ENCODE measurements at places on chromosomes 4 and X. TPM values are rescaled to one million over a fixed set of nuclear protein-coding genes. Genes with fewer than 3 reads are reported as not detected.

Gene CORIN
- polyA plus RNA-seq = not detected

Gene HTRA3
- not detected for polyA plus RNA-seq

Gene FRMD7
- not detected for polyA plus RNA-seq

Gene IL13RA2
- polyA plus RNA-seq = not detected

Gene TRAPPC2
- 33.1 TPM for polyA plus RNA-seq

Gene ARMCX1
- 0.32 TPM for polyA plus RNA-seq

Gene STBD1
- polyA plus RNA-seq = 1.2 TPM

Gene PPP2R2C
- polyA plus RNA-seq = not detected

Gene SPANXB1
- polyA plus RNA-seq = not detected

Gene NRK
- not detected for polyA plus RNA-seq

Gene C4orf36
- polyA plus RNA-seq = not detected

Gene SLC10A4
- not detected for polyA plus RNA-seq

Gene ENPEP
- not detected for polyA plus RNA-seq

Gene PPP4R3C
- not detected for polyA plus RNA-seq

Gene SNCA
- 1.8 TPM for polyA plus RNA-seq

Gene TMEM131L
- polyA plus RNA-seq = 20.8 TPM

Gene DUSP9
- not detected for polyA plus RNA-seq

Gene ELF2
- 27.4 TPM for polyA plus RNA-seq

Gene TMLHE
- 12.8 TPM for polyA plus RNA-seq

Gene CXCL5
- not detected for polyA plus RNA-seq

Gene FSTL5
- polyA plus RNA-seq = not detected

Gene BGN
- not detected for polyA plus RNA-seq

Gene FRYL
- 17.1 TPM for polyA plus RNA-seq

Gene ACOX3
- 13.3 TPM for polyA plus RNA-seq

Gene SLC9A7
- 1.2 TPM for polyA plus RNA-seq

Gene MAGEC3
- not detected for polyA plus RNA-seq

Gene CSAG3
- polyA plus RNA-seq = not detected

Gene EIF2S3
- 120 TPM for polyA plus RNA-seq

Gene F8A3
- 2.9 TPM for polyA plus RNA-seq

Gene CT45A1
- not detected for polyA plus RNA-seq

Gene CT45A2
- polyA plus RNA-seq = not detected

Gene EREG
- not detected for polyA plus RNA-seq

Gene NDUFB11
- 180 TPM for polyA plus RNA-seq

Gene TDO2
- not detected for polyA plus RNA-seq

Gene UGT2A3
- not detected for polyA plus RNA-seq

Gene SLC25A31
- polyA plus RNA-seq = not detected

Gene PPAT
- polyA plus RNA-seq = 11.6 TPM

Gene ARR3
- polyA plus RNA-seq = not detected

Gene DGKK
- polyA plus RNA-seq = not detected

Gene RAB33A
- 5.6 TPM for polyA plus RNA-seq

Gene ENAM
- not detected for polyA plus RNA-seq

Data from CD4-positive, alpha-beta memory T cell (primary cell).